ENCODE measurements at places on chromosomes 2 and 18.

DNA sequence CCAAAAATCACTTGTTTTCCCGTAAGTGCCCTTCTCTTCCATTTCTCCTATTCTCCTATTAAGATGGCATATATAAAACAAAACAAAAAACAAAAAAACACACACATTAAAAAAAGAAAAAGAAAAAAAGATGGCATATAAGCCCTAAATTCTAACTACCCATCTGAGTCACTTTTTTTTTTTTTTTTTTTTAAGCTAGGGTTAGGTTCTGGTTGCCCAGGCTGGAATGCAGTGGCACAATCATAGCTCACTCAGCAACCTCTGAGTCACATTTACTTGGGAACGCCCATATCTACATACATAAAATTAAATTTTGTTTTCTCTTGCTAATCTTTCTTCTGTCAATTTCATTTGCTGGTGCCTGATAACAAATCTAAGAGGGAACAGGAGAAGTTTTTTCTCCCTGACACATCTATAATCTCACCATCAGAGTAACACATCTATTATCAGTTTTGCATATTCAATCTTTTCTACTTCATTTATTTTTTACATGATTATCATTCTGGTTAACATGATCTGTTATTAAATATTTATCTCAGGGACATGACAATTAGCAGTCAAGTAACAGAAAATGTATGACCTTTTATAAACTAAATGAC, 52.1 kb downstream of the EEF1B2 start:
- no peak for DNase-seq

GRCh38 chr2:239212121-239212928, 188.5 kb downstream of the HDAC4 start:
- DNase-seq: no peak

GRCh38 chr2:97716695-97717612, 3.6 kb downstream of the ZAP70 start:
- DNase-seq: no peak

DNA sequence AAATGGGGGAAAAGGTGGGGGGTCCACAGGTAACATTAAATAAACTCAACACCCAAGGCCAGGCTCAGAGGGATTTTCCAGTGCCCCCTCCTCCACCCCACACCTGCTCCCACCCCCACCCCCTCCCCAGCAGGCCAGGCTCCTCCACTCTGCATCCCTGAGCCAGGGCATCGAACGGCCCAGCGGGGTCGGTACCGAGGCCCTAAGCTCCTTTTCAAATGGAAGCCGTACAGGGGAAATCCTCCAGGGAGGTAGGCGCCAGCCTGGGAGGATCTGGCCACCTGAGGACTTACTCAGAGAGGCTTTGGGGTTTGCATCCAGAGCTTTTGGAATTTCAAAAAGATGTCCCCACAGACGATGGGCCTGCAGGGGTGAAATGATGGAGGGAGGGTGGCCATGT, 46.5 kb downstream of the ZFP36L2 start:
- DNase-seq: no peak

DNA sequence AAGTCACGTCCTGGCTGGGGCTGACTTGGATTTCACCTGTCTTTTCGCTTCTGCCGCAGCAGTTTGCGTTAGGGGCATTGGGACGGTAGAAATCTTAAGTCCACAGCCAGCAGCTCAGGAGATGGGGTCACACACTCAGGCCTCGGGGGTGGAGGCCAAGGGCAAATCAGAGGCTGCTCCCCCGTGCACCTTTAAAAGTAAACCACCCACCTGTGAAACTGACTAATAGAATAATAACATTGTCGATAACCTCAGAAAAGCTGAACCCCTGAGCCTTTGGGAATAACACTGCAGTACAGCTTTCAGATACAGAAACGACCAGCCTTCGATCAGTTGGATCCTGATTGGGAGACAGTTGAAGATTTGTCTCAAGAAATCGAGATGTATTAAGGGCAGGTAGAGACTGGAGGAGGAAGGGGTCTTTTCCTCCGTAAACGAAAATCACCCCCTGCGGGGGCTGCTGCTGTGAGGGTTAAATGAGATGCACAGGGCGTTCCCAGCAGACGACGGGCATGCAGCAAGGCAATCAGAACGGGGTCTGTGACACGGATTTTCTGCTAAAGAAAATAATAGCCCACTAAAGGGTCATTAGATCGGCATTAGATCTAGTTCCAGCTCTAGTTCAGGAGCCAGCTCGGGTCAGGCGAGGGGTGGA, 16.4 kb upstream of the NFATC1 start:
- DNase-seq: no peak

DNA sequence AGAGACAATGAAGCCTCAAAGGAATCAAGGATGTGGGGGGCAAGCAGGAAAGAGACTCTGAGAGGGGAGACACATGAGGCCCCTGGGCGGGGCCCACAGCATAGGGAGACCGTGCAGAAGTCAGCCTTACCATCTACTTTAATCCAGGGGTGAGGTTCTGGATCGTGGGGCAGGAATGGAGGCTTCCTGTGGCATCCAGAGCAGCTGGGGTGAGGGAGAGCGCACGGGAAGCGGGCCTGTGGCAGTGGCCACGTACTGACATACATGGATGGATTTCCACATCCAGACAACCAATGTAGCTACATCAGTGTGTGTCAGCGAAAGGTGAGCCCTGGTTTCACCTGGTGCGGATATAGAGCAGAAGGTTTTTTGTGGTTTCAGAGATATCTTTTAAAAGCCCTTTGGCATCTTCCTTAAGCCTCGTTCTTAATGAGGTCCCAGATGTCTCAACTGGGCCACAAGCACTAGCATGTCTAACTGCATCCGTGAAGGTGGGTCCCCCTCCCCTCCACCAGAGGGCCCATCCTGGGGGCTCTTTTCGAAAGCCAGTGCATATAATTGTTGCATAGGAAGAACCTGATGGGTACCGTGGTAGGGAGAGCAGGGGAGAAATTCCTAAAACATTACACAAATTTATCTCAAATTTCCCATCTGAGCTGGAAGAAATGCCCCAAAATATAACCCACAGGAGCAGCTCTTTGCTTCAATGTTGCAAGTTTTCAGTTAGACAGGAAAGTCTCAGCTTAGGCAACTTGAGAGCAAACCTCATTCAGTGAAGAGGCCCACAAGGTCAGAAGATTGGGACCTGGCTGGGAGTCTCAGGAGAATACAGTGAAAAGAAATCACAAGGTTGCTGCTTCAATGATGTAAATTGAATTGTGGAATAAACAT, 90.9 kb downstream of the SP3 start:
- no peak for DNase-seq

DNA sequence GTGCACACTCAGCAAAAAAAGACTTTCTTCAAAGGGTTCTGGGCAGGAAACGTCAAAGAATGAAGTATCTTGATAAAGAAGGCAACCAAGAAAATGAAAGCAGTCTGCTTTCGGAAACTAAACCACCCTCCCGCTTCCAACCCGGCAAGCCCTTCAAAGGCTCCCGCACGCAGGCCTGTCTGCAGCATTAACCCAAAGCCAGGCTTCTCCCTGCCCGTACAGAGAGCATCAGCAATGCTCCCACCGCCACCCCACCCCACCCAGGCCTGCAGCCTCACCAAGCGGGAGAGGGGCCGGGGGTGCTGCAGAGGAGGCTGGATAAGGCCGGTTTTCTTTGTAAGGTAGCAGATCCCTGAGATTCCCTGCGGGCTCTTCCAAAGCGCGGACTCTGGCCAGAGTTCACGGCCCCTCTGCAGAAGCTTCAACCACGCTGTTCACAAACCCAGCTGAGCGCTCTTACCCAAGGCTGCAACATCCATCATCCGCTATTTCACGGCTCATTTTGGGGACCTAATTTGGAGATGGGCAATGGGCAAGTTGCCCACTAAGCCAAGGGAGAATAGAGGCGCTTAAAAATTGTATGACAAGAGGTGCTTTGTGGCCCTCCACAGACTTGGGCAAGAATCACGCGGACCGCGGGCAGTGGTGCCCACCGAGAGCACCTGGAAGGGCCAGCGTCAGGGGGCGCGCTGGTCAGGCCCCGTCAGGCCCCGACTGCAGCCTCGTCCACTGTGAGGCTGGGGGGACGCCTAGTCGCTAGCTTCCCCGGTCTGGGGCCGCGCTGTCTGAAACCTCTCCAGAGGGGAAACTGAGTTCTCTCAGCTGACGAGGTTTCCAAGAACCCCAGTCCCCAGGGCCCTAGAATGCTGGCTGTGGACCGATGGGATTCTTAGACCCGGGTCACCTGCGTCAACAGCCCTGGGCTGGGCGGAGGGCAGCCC, 225.4 kb upstream of the ID2 start:
- DNase-seq: peak; percentile 25

- DNase-seq: peak; percentile 64
Observed at GRCh38 chr2:60439219-60439974, 114.1 kb downstream of the BCL11A start.

DNA sequence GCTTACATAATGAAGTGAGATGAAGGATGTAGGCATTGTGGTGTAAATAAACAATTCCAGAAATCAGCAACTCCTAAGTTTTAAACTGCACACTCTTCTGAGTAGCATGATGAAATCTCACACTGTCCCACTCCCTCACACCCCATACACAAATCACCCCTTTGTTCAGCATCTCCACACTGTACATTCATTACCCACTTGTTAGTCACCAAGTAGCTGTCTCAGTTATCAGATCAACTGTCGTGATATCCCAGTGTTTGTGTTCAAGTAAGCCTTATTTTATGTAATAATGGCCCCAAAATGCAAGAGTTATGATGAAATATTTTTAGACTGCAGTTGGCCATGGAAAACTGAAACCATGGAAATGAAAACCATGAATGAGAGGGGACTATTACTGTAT, 135.7 kb downstream of the GRB14 start:
- DNase-seq: no peak

GRCh38 chr2:156486147-156486546, 50.0 kb downstream of the GPD2 start:
- no peak for DNase-seq

- DNase-seq: no peak
Observed at GRCh38 chr2:241773511-241774418, 2.9 kb upstream of the GAL3ST2 start.

GRCh38 chr2:2229626-2230432, 101.2 kb downstream of the MYT1L start:
- DNase-seq: no peak

- DNase-seq: no peak
Observed at GRCh38 chr2:9578467-9579235, 23.0 kb upstream of the ADAM17 start.

DNA sequence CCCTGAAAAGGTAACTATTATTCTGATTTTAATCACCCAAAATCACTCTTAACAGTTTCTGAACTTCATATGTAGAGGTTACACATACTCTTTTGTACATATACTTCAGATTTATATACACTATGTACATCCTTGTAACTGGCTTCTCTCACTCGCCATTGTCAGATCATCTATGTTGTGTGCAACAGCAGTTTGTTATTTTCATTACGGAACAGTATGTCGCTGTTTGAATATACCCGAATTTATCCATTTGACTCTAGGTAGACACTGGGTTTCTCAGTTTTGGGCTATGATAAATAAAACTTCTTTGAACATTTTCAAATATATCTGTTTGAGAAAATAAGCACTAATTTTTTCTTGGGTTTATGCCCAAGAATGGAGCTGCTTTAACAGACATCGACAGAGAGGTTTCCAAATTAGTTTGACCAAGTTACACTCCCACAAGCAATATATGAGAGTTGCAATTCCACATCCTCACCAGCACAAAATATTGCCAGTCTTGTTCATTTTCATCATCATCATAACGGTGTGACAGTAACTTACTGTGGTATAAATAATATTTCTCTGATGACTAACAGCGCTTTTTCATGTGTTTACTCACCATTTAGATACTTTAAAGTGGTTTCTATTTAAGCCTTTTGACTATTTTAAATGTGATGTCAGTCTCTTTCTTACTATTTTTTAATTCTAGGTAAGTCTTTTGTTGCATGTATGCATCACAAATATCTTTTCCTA, 80.9 kb downstream of the SMC6 start:
- no peak for DNase-seq

- no peak for DNase-seq
Observed at GRCh38 chr2:227597998-227598397, 695 bp upstream of the SCYGR2 start.

DNA sequence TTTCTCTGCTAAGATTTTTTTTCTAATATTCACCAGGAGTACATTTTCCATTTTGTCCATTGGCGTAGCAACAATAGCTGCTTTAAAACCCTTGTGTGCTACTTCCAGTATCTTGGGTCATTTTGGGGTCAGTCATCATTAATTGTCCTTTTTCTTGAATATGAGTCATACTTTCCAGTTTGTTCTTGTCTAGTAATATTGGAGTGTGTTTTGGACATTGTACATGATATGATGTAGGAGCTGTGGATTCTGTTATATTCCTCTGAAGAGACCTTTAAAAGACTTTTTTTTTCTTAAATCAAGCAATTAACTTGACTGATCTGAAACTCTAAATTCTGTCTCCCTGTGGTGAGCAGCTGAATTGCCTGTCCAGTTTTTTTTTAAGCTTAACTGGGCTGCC, 40.8 kb downstream of the AGPS start:
- DNase-seq: no peak

DNA sequence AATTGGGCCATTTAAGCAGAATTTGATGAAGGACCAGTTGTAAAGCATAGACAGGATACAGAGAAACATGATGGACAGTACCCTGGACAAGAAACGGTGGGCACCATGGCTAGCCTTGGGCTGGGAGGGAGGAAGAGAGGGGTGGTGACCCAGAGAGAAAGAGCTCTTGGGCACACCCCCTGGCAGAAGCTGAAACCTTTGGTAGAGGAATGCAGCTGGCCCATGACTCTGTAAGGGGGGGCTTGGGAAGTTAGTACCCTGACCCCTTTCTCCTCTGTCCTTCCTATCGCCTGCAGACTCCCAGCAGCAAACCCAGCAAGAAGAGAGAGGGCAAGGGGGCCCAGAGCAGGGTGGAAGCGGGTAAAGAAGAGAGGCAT, 32.6 kb downstream of the MRPL44 start:
- DNase-seq: no peak

DNA sequence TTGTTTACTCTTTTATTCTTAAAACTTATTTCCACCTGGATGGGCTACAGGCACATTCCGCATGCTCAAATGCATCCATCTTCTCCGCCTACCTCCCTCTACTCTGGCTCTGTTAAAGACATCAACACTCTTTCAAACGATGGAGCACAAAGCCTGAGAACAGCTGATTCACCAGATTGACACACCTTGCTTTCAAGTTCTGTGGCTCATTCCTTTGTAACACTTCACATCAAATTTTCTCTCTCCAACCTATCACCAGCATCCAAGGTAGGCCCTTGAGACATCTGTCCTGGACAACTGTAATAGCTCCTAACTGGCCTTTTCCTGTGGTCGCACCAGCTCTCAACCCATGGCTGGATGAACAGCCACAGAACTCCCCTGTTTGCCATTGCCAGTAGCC, 274.5 kb downstream of the BCL11A start:
- DNase-seq: no peak

- DNase-seq: no peak
Observed at GRCh38 chr2:237039301-237040031, 46.2 kb upstream of the COPS8 start.

All from femur (tissue), 1 donor.